Adipocyte (in vitro differentiated cells): ENCODE measurements at places on chromosomes 2 and 18.

- DNase-seq, result no peak
Observed at GRCh38 chr18:53056064-53056463, 716.1 kb downstream of the DCC start.

DNA sequence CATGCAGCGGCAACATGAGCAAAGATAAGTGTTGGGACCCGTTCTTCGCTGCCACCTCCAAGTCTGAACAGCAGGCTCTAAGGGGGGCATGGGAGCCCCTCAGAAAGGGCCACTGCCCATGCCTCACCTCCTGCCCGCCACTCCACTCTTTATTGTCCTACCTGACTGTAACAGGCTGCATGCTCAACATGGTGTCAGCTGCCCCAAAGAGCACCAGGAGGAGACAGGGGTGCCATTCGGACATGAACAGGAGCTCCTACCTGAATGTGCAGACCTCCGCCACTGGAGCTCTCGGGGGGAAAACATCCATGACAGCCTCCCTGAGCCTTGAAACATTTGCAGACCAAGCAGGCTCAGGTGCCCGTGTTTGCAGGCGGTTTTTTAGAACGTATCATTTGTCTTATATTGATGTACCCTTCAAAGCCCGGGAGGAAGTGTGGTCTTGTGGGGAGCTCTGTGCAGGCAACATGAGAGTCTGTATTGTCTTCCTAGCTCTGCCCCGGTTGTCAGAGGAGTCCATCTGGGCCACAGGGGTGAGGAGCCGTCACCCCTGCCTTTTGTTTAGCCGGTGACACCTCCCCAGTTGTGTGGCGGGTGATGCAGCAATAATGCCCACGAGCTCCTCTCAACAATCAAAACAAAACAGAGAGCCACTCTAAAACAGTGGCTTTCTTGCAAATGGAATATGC lies 35.1 kb upstream of the CD8A start:
- DNase-seq, result no peak

GRCh38 chr2:30766666-30767065 lies 40.6 kb downstream of the CAPN13 start:
- no peak for DNase-seq

GRCh38 chr2:186456941-186457340 lies 29.1 kb upstream of the ZC3H15 start:
- peak; percentile 77 for DNase-seq

GRCh38 chr2:215188078-215188477 lies 49.7 kb upstream of the ABCA12 start:
- DNase-seq, result no peak

DNA sequence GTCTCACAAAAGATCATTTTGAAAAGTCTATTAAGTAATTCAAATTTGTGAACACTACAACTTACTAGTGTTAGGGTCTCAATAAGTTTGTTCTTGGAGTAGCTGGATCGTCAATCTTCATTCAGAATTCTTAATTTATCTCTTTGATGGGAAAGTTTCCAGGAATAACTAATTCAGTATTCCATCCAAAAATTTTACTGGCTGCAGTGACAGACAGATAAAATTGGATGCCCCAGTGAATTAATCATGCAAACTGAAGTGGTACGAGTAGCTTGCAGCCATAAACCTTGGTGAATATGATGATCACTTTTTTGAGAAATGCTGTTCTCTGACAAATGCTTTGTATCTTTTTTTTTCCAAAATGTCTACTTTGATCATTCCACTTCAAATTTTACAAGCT lies 112.8 kb downstream of the LYPD6 start:
- no peak for DNase-seq

DNA sequence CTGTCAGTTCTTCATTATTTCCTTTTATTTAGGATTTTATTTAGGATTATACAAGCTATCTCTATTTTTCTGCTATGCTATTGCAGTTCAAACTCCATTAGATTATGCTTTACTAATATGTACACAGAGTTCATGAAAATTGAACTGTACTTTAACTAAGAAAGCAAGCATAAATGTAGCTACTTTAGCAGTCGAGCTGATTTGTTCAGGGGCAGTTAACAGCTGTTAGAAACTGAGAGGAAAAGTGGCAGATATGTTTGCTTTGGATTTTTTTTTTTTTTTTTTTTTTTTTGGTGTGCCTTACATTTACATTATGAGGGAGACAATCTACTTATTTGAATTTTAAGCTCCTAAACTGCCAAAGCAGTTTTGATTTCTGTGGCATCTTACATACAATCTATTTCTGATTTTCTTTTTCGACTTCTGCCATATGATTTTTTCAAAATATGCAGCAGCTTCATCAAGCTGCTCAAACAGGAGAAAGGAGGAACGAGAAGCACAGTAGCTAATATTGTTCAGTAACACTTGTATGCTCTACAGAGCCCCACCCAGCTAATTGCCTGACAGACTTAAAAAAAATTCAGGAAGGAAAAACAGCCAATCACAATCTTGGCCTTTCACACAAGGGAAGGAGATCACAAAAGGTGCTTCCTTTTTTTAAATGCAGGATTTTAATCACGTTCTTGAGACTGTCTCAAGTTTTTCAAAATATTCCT lies 233.4 kb upstream of the SIX3 start:
- no peak for DNase-seq

DNA sequence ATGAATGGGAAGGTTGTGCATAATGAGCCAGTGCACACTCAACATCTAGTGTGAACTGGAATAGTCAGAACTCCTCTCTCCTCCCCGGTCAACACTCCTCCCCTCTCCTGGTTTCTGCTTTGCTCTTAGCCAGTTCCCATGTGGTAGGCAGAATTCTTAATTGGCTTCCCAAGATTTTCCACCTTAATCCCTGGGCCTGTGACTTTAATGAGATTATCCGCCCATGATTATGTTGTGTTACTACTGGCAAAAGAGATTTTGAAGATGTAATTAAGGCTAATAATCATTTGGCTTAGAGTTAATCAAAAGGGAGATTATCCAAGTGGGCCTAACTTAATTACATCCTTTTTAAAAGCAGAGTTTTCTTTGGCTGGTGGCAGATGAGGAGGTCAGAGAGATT lies 34.2 kb upstream of the REV1 start:
- no peak for DNase-seq
